ENCODE measurements at places on chromosomes 4 and X.

DNA sequence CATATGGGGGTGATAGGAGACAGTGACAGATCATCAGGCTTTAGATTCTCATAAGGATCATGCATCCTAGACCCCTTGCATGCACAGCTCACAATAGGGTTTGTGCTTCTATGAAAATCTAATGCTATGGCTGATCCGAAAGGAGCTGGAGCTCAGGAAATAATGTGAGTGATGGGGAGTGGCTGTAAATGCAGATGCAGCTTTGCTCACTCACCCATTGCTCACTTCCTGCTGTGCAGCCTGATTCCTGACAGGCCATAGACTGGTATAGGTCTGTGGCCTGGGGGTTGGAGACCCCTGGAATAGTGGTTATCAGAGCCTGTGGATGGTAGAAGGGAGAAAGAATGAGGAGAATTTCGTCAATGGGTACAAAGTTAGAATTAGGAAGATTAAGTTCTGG lies 2751.1 kb downstream of the ARAP2 start:
- DNase-seq = no peak

GRCh38 chr4:84651499-84651898 lies 68.6 kb downstream of the CDS1 start:
- DNase-seq = no peak

DNA sequence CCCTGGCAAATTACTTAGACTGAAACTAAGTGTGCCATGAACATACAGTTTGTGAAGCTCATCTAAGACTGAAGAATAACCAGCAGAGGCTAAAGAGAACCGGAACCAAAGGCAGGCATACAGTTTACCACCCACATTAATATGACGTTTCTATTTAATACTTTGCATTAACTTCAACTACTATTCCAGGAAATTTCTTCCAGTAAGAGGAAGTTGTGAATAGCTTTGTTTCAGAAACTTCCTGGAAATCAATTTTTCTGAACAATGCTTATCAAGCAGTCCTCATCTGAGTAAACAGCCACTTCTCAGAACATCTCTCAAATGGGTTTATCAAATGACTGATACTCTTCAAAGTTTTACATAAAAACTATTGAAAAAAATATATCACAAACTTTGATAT lies 252.7 kb downstream of the OPHN1 start:
- no peak for DNase-seq

DNA sequence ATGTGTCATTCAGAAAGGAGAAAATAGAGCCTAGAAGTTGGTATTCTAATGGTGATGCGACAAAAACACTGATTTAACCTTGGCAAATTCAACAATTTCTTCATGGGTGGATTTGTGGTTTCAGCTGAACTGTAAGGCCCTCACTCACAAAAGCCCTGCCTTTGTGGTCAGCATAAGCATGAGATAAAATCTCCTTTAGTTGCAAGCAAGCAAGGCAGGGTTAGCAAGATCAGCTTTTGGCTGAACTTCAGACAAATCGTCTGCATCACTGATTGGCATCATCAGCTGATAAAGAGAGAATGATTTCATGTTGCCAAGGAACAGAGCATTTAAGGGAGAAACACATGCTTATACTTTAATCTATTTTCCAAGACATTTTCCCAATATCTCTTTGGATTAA lies 2582.2 kb downstream of the PCDH7 start:
- DNase-seq = no peak

DNA sequence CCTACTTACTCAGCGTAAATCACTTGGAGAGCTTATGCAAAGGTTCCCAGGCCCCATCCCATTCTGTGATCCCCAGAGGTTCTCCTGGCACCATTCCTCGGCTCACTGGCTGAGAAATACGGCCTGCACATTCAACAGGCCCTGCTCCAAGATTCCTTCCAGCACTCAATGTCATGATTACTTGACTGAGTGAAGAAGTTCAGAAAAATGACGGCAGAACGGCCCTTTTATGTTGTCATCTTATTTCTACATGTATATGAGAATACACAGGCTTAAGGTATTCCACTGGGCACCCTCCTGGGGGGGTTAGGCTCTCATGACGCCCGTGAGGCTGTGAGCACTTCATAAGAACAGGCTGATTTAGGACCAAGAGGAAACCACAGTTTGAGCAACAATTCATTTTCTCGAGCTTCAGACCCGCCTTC lies 190.6 kb downstream of the NSUN7 start:
- DNase-seq = no peak

GRCh38 chrX:119643696-119644095 lies 37.5 kb upstream of the NKRF start:
- no peak for DNase-seq

GRCh38 chr4:145639186-145639698 lies 20.1 kb downstream of the MMAA start:
- no peak for DNase-seq

- DNase-seq = no peak
These were observed 133.4 kb upstream of the MSX1 start for GRCh38 chr4:4726051-4726450.

- DNase-seq = no peak
These were observed 166.0 kb downstream of the FRMPD4 start for GRCh38 chrX:12304261-12304660.

Data from NCI-H748 treated with DMSO at 0.1 percent for 48 hours (cell line).